Prostate gland (tissue), 2 donors: ENCODE measurements at places on chromosomes 1 and 21.

DNA sequence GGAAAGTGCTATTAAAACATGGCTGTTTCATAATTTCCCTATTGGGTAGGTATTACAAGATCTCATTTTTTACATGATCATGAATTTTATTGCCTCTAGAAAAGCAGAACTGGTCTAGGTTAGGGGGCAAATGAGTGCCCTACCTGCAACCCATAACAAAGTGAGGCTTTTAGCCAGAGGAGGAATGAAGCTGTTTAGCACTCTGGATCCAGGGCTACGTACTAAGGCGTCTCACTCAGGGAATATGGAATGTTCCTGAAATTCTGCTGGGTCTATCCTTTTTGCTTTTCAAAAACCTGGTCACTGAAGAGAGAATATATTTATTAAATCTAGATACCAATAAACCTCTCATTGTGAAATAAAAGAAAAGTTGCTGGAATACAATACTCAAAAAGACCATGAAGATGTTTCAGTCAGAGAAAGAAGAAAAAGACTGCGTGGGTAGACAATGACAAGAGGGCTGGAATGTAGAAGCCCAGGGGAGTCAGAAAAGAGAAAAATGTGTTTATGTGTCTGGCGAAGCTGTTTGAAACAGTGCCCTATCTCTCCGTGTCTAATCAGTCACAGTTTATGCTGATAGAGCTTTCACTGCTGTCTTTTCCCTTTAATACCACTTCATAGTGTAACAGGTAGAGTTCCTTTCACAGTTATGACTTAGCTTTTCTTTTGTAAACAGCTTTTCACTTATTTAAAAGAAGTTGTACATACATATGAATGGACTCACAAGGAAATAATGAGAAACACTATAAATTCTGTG, 25.0 kb upstream of the SYDE2 start:
- DNase-seq: no peak

GRCh38 chr1:203880606-203881005, 19.2 kb downstream of the SNRPE start:
- no peak for DNase-seq

DNA sequence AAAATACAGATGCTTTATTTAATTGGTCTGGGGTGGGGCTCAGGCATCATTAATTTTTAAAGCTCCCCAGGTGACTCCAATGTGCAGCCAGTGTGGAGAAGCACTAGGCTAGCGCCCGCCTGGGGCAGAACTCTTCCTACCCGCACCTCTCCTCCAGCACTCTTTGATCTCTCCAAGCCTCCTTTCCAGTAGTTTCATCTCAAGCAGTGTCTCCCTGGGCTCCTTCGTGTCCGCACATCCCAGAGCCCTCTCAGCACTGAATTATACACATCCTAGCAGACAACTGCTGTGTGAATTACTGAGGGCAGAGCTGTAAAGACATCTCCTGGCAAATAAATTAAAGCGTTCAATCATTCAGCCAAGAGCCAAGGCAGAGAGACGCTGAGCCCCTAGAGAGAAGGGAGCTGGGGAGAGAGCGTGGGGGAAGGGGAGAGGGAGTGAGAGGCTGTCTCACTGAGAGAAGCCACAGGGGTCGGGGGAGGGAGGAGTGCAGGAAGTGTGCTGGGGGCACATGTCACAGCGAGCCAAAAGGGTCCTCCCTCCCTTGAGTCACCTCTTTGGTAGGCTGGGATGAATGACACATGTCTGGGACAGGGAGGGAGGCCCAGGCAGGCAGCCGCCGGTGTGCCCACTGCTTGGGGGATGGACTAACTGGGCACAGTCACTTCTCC, 21.0 kb upstream of the PARP1 start:
- no peak for DNase-seq

- DNase-seq: no peak
Measured at GRCh38 chr1:244422174-244422573, 29.5 kb downstream of the ADSS2 start.
